ENCODE measurements at places on chromosomes 16 and 17.

GRCh38 chr16:83473926-83474650, 333.7 kb upstream of the HSBP1 start:
- DNase-seq, result no peak

- no peak for DNase-seq
Observed at GRCh38 chr16:73021866-73022495, 25.9 kb downstream of the ZFHX3 start.

DNA sequence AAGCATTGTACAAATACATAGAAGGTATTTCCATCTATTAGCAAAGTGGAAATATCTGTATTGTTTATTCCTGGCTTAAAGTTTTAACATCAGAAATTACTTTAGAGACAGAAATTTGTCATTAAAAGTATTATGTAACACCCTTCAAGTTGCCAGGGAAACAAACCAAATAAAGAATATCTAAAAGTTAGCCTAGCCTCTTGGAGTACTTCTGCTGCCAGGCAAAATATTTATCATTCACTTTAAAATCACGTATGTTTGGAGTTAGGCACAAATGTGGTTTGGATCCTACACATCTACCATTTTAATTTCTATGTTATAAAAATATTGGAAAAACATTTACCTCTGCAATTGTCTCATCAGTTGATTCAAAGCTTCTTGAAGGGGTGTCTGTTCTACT, 14.7 kb downstream of the BRD7 start:
- DNase-seq, result no peak

- no peak for DNase-seq
Observed at GRCh38 chr17:58233543-58233942, 4.8 kb upstream of the LPO start.

- DNase-seq, result no peak
Observed at GRCh38 chr17:8552577-8553320, 77.8 kb downstream of the MYH10 start.

GRCh38 chr17:309361-309888, 43.2 kb downstream of the RPH3AL start:
- no peak for DNase-seq

- no peak for DNase-seq
Observed at GRCh38 chr16:88809068-88809675, 2.6 kb downstream of the APRT start.

GRCh38 chr17:75152922-75153779, 1.2 kb downstream of the JPT1 start:
- DNase-seq, result no peak

DNA sequence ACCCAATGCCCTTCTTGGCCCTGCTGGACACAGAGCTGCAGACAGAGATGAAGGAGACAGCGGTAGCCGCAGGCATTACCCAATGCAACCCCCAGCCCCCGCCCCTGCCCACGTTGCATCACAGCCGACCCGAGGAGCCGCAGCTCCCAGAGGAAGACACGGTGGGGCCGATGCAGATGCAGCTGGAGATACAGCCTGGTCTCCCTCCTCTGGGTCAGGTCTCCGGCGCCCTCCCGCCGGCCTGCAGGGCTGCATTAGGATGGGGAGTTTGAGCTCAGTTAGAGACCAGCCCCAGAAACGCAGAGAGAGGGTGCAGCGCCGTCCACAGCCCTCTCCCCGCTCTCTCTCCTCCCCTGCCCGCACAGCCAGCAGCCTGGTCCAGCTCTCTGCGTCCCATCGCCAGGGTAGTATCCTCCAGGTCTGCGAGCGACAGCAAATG, 19.4 kb upstream of the UBE2I start:
- no peak for DNase-seq

DNA sequence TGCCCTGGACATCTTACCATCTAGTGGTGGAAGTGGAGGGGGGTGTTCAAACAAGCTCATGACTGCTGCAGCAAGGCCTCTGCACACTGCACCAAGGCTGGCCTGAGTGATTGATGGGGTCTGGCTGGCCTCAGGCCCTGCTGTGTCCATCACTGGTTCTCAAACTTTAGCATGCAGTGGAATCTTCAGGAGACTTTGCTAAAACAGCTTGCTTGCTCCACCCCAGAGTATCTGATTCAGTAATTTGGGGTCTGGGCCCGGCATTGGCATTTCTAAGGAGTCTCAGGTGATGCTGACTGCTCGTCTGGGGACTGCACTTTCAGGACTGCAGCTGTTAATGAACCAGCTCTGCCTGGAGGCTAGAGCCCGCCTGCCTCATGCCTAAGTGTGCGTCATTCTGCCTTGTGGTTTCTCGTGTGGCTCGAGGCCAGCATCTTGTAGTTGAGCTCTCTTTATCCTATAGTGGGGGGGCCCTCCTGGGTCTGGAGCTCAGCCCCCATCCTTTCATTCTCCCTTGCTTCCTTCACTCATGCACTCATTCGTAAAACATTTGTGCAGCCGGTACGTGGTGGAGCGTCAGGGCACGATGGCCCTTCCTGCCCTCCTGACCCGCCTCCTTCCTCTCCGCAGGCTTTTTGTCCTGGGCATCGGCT, 4.1 kb downstream of the MGAT5B start:
- DNase-seq, result peak; percentile 92

DNA sequence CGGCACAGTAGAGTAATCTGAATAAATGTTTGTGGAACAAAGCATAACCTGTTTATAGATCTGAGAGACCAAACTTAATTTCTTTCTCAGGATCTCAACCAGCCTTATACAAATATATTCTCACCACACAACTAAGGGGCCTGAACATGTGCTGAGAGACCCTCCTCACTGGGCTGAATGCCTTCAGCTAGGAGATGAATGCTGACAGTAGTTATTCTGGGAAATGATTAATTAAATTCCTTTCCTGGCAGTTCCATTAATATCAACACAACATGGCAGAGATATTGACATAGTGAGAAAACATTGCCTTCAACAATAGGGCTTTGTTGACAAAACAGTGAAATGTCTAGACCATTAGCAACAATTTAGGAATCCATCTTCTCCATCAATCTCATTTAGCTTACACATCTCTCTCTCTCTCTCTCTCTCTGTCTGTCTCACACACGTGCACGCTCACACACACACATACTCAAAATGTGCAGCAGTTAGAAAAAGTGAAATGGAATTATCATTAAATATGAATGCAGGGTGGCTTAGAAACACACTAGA, 780.8 kb upstream of the CDH8 start:
- DNase-seq, result no peak
